ENCODE measurements at places on chromosomes 2 and 18.

- no peak for DNase-seq
Measured at GRCh38 chr2:173989884-173990215, 24.7 kb upstream of the SP3 start.

GRCh38 chr2:204869132-204869823 lies 324.0 kb downstream of the PARD3B start:
- no peak for DNase-seq

DNA sequence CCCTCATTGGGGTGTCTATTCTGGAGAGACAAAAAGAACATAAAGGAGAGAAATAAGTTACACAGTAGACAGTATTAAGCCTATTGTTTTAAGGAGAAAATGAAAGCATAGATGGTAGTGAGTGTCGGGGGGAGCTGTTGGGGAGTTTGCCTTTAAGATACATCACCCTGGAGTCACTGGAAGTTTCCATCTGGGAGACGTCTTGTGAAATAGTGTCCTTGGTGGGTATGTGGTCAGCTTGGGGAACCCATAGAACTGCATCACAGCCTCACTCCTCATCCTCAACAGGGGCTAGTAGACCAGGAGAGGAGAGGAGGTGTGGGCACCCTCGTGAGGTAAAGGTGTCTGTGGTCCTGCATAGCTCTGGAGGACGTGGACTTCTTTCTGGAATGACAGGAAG lies 60.6 kb downstream of the RNF144A start:
- no peak for DNase-seq

DNA sequence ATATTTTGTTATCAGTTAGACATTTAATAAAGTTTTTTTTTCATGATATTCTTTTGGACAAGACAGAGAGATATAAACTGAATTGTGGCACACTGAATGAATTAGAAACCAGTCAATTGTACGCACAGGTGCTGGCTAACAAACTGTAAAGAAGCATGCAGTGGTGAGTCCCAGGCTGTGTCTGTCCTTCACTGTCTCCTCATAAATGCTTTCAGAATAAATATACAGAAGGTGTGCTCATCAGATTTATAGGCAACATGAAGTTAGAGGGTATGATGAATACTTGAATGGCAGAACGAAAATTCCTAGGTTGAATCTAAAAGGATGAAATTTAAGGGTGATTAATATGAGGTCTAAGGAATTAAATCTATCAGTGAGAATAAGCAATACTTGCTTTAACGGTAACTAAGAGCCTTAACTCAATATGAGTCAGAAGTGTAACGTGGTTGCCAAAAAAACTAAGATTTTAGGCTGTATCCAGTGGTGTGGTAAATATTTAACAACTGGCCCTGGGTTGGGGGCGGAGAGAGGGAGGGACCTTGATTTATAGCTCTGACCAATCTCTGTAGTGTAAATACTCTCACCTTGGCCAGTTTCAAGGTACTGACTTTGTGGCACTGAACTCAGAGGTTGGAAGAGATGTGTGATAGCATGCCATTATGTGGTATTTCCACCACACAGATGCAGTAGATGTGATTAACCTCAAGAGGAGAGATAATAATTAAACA lies 41.9 kb upstream of the AAK1 start:
- no peak for DNase-seq

- DNase-seq = no peak
Measured at GRCh38 chr18:13211534-13211933, 7.0 kb upstream of the LDLRAD4 start.

DNA sequence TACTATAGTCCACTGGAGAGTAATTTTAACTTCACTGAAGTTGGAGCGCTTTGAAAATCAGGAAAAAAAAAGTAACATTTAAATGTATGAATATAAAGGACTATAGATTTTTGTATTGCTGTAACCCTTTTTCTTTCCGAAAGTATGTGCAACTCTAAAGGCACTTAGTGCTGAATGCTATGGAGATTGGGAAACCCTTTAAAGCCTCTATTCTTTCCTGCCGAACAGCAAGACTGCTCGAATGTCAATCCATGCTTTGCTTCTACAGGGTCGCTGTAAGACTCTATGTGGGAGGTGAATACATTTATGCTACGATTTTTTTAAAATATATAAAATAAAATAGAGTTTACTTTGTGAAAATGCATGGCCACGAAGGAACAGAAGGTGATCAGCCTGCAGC lies 825 bp downstream of the GRB14 start:
- no peak for DNase-seq

- no peak for DNase-seq
Measured at GRCh38 chr2:188382107-188382506, 90.4 kb downstream of the GULP1 start.

- DNase-seq = no peak
Measured at GRCh38 chr2:172087207-172087779, 2.0 kb downstream of the DLX1 start.

GRCh38 chr2:120855855-120856405 lies 120.3 kb downstream of the GLI2 start:
- no peak for DNase-seq

DNA sequence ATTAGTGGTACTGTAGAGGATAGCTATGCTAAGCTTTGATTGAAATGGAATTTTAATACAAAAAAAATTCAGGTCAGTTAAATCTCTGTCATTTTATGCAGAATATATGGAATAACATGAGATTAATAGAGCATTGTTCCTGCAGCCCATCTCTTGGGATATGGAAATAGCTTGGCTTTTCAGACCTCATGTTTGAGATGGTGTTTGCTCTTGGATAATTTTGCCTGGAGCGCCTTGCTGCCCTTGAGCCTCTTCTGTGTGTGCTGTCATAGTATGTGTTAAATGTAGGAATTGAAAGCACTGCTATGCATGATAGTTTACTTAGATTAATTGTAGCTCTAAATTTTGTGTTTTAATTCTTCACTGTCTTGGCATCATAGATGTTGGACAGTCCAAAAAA lies 27.7 kb downstream of the GALNT1 start:
- DNase-seq = no peak

DNA sequence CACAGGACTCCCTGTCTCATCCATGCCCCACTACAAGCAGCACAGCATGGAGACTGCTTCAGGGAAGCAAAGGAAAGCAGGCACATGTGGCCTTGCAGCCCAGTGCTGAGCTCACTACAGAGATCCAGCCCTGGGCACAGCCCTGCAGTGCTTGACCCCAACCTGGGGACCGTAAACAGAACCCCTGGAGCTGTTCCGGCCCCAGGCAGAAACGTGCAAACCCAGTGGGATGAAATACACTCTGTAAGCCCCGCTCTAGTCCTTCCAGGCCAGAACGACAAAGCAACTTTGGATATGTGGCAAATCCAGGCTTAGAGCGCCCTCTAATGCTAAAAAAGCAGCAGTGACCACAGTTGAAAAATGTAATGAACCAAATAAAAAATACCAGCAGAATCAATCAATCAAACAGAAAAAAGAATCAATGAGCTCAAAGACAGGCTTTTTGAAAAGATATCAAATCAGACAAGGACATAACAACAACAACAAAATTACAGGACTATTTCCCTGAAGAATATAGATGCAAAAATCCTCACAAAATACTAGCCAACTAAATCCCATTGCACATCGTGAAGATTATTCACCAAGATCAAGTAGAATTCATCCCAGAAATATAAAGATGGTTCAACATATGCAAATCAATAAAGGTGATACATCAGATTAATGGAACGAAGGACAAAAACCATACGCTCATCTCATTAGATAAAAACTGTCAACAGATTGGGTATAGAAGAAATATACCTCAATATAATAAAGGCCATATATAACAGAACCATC lies 45.6 kb downstream of the ZNF519 start:
- DNase-seq = no peak

- no peak for DNase-seq
Measured at GRCh38 chr2:182715121-182715891, 751 bp upstream of the DNAJC10 start.

- DNase-seq = no peak
Measured at GRCh38 chr2:134262684-134263083, 8.8 kb downstream of the MGAT5 start.

DNA sequence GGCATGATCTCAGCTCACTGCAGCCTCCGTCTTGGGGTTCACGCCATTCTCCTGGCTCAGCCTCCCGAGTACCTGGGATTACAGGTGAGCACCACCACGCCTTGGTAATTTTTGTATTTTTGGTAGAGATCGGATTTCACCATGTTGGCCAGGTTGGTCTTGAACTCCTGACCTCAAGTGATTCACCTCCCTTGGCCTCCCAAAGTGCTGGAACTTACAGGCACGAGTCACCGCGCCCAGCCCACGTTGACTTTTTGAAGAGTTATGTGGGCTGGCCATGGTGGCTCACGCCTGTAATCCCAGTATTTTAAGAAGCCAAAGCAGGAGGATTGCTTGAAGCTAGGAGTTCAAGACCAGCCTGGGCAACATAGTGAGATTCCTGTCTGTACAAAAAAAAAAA lies 20.8 kb downstream of the CCL20 start:
- DNase-seq = no peak

DNA sequence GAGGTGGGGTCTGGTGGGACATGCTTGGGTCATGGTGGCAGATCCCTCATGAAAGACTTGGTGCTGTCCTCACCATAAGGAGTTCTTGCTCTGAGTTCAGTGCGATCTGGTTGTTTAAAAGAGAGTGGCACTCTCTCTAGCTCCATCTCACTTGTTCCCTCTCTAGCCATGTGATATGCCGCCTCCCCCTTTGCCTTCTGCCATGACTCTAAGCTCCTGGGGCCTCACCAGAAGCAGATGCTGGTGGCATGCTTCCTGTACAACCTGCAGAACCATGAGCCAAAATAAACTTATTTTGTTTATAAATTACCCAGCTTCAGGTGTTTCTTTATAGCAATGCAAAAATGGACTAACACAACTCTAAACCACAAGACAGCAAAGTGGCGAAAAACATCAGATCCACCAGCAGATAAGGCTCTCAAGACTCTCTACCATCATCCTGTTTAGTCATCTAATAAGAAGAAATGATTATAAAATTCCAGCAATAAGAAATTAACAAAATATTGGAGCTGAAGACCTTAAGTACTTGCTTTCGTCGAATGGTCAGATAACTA lies 75.5 kb downstream of the OLA1 start:
- DNase-seq = no peak

DNA sequence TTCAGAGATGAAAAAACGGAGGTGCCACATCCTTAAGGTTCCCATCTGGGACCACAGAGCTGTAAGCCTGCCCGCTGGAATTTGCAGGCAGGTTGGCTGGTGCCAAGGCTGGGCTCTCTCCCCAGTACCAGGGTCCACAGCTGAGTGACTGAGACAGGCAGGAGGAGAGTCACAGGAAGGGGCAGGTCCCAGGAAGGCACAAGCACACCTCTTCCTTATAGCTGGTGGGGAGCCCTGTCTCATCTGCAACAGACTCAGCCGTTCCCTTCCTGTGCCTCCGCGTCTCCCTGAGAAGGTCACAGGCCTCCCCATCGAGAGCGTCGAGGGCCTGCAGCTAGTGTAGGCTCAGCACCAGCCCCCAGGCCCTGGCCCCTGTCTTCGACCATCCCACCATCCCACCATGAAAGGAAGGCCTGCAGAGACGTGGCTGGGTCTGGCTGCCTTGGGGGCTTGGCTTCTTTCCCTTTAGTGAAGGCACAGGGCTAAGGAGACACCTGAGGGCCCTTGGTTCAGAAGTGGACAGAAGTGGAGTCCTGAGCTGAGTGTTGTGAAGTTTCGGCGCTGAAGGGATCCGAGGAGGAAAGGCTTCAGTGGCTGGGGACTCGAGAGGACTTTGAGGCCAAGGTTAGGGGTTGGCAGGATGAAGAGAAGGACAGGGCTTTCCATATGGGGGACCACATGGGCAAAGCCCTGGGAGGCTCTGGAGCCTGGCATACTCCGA lies 26.8 kb downstream of the GLI2 start:
- no peak for DNase-seq

DNA sequence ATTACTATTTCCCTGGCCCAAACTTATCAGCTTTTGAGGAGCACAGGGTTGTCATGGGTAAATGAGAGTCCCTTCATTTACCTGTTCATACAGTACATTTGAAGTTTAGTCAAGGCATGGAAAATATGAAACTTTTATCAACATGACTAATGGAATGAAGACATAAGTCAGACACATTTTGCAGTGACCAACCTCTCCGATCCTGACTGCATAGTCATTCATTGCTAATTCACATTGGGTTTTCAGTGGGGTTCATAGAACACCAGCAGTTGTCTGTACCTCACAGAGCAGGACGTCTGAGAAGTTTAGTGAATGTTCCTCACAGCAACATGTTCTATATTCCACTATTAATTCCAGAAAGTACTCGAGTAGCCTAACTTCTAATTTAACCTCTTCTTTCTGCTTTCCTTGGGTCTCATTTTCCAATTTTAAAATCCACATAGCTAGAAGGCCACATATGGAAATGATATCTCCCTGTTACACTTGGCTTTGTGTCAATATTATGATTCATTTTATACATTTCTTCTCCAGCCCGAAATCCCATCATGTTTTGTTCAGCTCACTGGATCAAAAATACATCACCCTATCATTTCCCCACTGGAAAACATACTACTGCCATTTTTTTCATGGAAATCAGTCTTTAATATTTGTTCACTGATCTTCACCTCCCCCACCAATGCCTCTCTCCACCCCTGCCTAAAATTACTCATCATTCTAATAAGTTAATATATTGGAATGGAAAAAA lies 65.9 kb downstream of the CDH20 start:
- DNase-seq = no peak

DNA sequence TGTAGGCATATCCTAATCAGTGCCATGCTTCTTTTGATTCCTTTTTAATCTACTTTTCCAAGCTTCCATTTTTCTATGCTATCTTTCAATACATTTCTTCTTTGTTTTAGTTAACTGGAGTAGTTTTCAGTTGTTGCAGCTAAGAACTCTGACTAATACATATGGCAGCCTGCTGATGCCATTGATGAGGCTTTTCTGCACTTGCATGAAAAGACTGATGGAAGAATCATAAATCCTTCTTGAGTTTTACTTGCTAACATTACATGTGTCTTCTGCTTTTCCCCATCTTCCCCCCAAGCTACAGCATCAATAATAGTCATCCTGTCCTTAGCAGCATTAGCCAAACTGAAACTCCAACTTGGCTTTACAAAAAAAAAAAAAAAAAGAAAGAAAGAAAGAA lies 203.3 kb downstream of the LRP1B start:
- DNase-seq = no peak

DNA sequence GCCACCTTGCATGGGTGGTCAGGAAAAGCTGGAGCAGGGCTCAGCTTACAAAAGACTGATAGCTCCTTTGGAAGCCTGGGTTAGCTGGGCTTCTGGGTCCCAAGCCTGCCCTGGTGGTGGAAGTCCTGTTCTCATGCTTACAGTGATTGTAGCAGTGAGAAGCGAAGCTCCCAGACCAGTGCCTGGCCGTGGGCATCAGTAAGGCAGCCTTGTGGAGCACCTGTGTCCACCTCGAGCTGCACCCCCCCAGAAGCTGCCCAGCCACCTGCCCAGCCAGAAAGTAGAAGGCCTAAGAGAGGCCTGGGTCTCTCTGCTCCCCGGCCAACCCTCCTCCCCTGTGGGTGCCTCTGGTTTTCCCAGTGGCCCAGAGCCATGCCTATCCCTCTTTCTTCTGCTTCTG lies 10.5 kb downstream of the GLI2 start:
- no peak for DNase-seq

DNA sequence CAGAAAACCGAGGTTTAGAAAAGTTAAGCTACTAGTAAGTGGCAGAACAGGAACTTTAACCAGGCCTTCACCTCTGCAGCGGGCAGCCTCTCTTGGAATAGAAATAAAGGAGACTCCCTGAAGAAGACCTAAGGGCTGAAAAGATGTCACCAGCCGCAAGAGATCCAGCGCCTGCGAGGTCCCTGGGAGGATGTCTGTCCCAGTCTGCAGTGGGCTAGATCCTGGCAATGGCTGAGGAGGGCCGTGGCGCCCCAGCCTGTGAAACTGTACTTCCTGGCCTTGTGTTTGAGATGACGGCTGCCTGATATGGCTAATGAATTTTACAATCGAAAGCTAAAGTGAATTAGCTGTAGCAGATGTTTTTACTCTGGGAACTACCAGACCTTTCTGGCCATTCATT lies 300.6 kb upstream of the SALL3 start:
- DNase-seq = no peak
